ENCODE measurements at places on chromosomes 2 and 18.

- no peak for DNase-seq
These were observed 129.9 kb downstream of the BCL11A start for GRCh38 chr2:60423505-60423904.

DNA sequence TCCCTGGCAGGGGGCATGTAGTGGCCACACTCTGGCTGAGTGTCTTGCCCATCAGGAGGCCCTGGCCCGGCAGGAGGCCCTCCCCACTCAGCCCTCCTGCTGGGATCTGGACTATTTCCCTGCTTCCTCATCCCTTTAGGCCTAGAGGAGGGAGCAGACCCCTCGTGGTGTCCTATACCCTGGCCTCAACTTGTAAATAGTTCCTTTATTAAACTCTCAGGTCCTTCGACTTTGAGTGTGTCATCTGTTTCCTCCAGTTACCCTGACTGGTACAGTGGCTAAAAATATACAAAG lies 166.7 kb upstream of the GLI2 start:
- DNase-seq = no peak

GRCh38 chr2:85323351-85323987 lies 4.3 kb downstream of the TGOLN2 start:
- no peak for DNase-seq

DNA sequence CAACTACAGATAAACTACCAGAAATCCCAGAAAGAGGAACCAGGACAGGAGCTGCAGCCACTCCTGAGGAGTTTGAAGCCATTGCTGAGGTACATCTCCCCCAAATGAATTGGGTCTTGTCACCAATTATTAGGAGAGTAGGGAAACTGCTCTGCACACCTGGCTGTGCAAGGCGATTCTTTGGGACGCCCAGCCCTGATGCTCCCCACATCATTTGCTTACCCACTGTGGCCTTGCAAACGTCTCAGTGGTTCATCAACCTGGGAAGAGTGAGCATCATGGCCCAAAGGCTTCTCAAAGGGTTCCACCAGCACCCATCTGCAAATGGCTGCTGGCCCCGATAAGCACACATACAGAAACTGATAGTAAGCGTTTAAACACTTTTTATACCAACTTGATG lies 21.8 kb upstream of the DCDC2C start:
- no peak for DNase-seq

GRCh38 chr2:15636972-15637785 lies 45.5 kb downstream of the DDX1 start:
- DNase-seq = peak; percentile 38

GRCh38 chr2:234496055-234496834 lies 636 bp downstream of the ARL4C start:
- DNase-seq = peak; percentile 17

GRCh38 chr2:74548900-74549826 lies 4.6 kb downstream of the LOXL3 start:
- DNase-seq = no peak
